Ureter (tissue), 1 donor: ENCODE measurements at places on chromosomes 12 and 14. TPM values are rescaled to one million over a fixed set of nuclear protein-coding genes. Genes with fewer than 3 reads are reported as not detected.

The RPL10L gene
- not detected for total RNA-seq

The GYS2 gene
- total RNA-seq: 0.16 TPM

The CRIP1 gene
- total RNA-seq: 127 TPM

DNA sequence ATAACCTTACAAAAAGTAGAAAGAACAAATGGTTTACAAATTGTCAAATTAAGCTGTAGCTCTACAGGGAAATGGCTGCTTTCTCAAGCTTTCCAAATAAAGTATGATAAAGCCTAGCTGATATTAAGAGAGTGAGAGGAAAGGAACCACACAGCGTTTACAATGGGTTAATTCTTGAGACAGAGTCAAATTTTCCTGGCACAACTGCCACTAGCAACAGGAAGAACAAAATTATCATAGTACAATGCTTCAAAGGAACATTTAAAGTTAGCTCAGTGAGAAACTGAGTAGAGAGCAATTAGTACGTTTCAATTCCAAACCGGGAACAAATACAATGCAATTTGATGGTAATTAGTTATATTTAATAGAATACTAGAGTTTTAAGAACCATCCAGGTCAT, 116.0 kb downstream of the PPP1R12A start:
- DNase-seq: no peak

DNA sequence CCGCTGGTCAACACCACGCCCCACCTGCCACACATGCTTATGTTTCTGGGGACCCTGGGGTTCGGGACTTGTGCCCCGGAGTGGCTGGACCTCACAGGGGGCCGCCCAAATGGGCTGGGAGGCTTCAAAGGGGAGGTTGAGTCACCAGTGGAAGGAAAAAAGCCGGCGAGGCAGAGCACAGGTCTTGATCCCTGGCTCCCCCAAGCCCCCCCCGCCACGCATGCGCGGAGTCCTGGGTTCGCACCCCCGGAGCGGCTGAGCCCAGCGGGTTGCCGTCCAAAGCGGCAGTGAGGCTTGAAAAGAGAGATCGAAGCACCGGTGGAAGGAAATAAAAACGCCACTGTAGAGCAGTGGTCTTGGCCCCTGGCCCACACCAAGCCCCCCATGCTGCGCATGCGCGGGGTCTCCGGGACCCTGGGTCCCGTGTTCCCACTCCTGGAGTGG, 313.5 kb downstream of the ALG10 start:
- DNase-seq: no peak

The KLHL33 gene
- 0.26 TPM for total RNA-seq

DNA sequence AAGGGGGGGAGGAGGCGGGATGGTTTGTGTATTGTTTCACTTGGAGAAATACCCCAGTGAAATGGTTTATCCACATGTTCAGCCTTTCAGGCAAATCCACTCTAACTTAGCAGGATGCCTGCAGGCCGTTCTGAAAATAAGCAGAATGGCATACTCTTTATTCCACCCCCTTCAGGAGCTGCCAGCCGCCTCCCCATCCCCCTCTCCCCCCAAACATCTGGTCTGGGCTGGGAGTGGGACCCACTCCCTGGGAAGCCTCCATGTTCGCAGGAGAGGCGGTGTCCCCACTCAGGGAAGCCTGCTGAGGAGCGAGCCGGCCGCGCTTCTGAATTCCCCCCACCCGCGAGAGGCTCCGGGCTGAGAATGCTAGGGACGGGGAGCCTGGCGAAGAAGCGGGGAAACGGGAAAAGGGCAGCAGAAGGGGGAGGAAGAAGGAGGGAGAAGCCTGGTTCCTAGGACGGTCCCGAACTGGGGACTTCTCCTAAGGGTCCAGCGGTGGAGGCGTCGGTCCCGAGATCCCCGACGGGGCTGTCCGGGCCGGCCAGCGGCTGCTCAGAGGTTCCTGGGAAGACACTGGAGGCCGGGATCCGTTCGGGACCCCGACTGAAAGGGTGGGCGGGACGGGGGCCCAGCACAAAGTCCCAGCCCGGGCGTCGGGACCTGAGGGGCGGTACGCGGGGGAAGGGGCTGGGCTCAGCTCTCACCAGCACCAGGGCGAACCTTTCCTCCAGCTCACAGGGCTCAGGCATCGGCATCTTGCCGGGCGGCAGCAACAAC, 666 bp downstream of the FMNL3 start:
- peak; percentile 52 for DNase-seq

The SDS gene
- total RNA-seq: 6.4 TPM

The ERBB3 gene
- 129 TPM for total RNA-seq

- no peak for DNase-seq
Measured at GRCh38 chr14:103001226-103001625, 56.1 kb downstream of the CDC42BPB start.

The VSIG10 gene
- total RNA-seq: 37.2 TPM

DNA sequence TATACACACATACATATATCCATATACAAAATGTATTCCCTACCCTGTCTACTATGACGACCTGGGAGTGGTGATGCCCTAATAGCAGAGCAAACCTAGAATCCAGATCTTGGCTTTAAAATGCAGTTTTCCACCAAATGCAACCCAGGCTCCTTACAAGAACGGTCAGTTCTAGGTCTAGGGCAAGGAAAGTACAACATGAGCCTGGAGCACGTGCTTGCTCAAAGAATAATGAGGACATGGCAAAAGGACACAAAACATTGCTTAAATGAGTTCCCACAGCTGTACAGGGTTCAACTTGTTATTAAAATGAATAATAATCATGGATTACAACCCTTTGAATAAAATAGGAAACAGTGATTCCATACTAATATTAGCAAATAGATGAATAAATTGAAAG, 94.7 kb downstream of the TMCC3 start:
- no peak for DNase-seq

The CFAP251 gene
- total RNA-seq: 3.9 TPM

DNA sequence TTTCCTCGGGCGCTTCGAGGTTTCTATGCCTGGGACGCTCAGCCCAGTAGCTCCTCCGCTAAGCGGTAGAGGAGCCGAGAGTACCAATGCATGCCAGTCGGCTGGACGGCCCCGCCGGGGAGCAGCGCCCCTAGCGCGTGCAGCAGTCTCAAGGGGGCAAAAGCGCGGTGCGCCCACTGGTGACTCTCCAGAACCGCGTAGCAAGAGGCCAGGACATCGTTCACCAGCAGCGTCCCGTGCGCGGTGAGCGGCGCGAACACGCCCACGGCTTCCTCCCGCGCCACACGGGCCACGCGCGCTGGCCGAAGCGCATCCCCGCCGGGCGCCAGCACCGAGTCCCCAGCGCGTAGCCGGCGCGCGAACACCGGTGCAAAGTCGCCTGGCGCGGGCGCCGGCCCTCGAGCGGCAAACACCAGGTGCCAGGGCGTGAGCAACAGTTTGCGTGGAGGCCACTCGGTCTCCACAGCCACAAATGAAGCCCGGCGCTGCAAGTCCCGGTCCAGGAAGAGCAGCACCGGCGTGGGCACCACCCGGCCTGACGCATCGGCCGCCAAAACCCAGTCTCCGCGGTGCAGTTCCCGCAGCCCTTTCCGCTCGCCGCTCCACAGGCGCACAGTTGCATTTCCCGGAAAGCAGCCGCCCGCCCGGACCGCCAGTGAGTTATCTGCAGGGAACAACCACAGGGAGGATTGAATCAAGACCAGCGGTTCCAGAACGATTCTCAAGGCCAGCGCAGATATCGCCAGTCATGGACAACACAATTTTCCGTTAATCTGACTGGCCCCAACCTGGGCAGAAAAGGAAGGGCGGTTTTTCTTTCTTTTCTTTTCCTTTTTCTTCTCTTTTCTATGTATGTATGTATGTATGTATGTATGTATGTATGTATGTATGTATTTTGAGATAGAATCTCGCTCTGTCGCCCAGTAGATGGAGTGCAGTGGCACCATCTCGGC, 4.5 kb downstream of the DHH start:
- no peak for DNase-seq

DNA sequence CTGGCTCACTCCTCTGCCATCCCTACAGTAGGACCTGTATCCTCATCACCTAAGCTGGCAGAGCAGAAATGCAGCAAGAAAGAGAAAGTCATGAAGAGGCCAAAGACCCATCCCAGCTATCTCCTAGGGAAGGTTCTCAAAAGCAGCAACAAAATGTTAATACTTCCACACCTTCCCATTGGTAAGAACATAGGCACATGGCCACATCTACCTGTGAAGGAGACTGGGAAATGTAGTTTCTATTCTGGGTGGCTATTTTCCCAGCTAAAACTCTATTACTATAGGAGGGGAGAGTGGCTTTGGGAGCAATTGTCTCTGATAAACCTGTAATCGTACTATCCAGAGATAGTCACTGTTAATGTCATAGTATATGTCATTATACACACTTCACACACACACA, 13.7 kb upstream of the EIF2B2 start:
- no peak for DNase-seq
